Ascending aorta (tissue), 2 donors: ENCODE measurements at places on chromosomes 2 and 18. TPM values are rescaled to one million over a fixed set of nuclear protein-coding genes. Genes with fewer than 3 reads are reported as not detected.

Gene CRYGC
- total RNA-seq = not detected

Gene IGFBP5
- 1,280 TPM for total RNA-seq

GRCh38 chr2:36858551-36859365, 107.6 kb downstream of the STRN start:
- H3K27ac ChIP-seq = no peak overlapping the region
- no peak for DNase-seq
- peaks cover 43% of the 10 kb centered on the region for H3K36me3 ChIP-seq

DNA sequence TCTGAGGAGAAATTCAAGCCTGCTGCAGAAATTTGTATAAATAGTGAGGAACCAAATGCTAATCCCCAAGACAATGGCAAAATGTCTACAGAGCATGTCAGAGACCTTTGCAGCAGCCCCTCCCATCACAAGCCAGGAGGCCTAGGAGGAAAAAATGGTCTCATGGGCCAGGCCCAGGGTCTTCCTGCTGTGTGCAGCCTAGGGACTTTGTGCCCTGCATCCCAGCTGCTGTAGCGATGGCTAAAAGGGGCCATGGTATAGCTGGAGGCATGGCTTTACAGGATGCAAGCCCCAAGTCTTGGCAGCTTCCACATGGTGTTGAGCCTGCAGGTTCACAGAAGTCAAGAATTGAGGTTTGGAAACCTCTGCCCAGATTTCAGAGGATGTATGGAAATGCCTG, 191.2 kb upstream of the BCL2L11 start:
- no peaks in the 10 kb centered on the region for H3K4me1 ChIP-seq
- no peak for DNase-seq
- no peaks in the 10 kb centered on the region for H3K36me3 ChIP-seq
- no peak overlapping the region for H3K27ac ChIP-seq
- H3K27me3 ChIP-seq = no peaks in the 10 kb centered on the region
- H3K4me3 ChIP-seq = no peak overlapping the region

DNA sequence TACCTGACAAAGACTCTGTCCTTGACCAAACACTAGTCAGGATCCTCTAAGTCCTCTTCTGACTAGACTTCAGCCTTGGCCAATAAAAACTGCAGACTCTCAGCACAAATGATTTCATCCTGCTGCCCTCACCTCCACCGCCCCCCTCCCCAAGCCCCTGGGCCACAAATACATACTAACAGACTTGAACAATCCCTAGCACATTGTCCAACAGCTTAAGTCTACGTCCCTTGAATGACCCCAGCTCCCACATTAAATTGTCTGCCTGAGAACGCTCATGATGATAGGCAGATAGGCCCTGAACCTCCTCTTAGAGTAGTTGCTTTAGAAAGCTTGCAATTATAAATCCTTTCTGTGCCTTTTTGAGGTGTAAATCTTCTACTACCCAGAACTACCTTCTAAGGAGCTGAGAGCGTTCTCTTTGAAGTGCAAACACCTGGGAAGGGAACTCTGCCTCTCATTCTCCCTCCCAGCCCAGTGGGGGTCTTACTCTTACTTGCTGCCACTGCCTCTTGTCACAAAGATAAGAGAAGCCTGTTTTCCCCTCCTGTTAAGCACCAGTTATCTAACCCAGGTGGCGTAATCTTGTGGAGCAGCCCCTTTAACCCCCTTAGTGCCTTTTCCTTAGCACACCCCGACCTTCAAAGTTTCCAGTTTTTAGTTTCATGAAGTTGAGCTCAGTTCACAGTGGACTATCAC, 1225.6 kb downstream of the LRP1B start:
- no peak overlapping the region for H3K4me3 ChIP-seq
- no peak for DNase-seq
- no peaks in the 10 kb centered on the region for H3K4me1 ChIP-seq
- H3K27ac ChIP-seq = no peak overlapping the region
- H3K27me3 ChIP-seq = no peaks in the 10 kb centered on the region

DNA sequence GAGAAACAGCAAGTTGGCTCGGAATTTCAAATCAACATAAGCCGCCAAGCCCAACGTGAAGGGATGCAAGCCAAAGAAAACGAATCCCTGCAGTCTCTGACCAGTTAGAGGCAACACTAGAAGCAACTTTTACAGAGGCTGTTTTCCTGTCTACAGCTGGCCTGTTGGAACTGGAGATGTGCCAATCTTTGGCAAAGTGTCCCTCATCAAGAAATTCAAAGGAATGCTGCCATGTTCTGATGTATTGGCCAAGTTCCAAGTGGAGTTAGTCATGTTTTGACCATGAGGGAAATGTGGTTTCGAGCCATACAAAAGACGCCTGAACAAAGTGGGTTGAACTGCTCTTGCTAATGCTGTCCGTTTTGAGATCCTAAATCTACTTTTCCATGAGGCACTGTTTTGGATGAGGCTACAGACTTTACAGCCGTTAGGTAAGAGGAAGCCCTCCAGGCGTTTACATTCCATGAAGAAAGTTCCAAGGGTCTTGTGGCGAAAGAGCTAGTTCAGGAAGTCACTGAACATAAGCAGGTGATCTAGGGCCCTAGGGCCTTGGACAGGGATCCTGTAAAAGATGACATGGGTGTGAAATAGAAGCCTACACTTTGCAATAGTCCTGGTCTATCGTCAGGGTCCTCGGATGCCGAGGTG, 140.7 kb upstream of the PXDN start:
- DNase-seq = no peak
- H3K36me3 ChIP-seq = no peaks in the 10 kb centered on the region
- no peak overlapping the region for H3K4me3 ChIP-seq
- H3K27ac ChIP-seq = no peak overlapping the region
- H3K27me3 ChIP-seq = no peaks in the 10 kb centered on the region

DNA sequence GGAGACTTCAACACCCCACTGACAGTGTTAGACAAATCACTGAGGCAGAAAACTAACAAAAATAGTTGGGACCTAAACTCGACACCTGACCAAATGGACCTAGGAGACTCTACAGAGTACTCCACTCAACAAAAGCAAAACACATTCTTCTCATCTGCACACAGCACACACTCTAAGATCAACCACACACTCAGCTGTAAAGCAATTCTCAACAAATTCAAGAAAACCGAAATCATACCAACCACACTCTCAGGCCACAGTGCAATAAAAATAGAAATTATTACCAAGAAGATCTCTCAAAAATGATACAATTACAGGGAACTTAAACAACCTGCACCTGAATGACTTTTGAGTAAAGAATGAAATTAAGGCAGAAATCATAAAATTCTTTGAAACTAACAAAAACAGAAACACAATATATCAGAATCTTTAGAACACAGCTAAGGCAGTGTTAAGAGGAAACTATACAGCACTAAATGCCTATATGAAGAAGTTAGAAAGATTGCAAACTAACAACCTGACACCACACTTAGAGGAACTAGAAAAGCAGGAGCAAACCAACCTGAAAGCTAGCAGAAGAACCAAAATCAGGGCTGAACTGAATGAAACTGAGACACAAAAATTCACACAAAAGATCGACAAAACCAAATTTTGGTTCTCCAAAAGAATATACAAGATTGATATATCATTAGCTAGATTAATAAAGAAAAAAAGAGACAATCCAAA, 46.3 kb downstream of the RTTN start:
- no peaks in the 10 kb centered on the region for H3K4me1 ChIP-seq
- H3K27ac ChIP-seq = no peak overlapping the region
- no peaks in the 10 kb centered on the region for H3K36me3 ChIP-seq
- no peak overlapping the region for H3K4me3 ChIP-seq
- H3K27me3 ChIP-seq = no peaks in the 10 kb centered on the region

DNA sequence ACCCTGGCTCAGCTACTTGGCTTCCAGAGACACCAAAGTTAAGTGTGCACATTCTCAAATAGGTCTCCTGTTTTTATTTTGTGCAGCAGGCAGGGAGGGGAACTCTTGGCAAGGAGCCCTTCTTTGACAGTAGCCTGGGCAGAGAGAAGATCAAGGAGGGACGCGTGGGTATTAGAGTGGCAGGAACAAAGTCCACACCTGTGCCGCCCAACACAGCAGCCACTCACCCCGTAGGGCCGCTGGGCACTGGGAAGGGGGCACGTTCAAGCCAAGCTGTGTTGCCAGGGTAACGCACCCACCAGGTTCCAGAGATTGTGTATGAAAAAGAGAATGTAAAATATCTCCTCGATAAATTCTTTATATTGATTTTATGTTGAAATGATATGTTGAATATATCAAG, 229.3 kb upstream of the AGAP1 start:
- H3K27me3 ChIP-seq = no peaks in the 10 kb centered on the region
- no peaks in the 10 kb centered on the region for H3K4me1 ChIP-seq
- no peak for DNase-seq
- no peak overlapping the region for H3K4me3 ChIP-seq

DNA sequence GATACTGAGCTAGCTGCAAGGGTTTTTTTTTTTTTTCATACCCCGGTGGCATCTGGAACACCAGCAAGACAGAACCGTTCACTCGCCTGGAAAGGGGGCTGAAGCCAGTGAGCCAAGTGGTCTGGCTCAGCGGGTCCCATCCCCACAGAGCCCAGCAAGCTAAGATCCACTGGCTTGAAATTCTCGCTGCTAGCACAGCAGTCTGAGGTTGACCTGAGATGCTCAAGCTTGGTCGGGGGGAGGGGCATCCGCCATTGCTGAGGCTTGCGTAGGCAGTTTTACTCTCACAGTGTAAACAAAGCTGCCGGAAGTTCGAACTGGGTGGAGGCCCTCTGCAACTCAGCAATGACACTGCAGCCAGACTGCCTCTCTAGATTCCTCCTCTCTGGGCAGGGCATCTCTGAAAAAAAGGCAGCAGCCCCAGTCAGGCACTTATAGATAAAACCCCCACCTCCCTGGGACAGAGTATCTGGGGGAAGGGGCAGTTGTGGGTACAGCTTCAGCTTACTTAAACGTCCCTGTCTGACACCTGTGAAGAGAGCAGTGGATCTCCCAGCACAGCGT, 5.1 kb upstream of the MIB1 start:
- H3K27me3 ChIP-seq = no peaks in the 10 kb centered on the region
- DNase-seq = no peak
- peaks cover 5% of the 10 kb centered on the region for H3K4me1 ChIP-seq
- H3K36me3 ChIP-seq = no peaks in the 10 kb centered on the region
- H3K4me3 ChIP-seq = no peak overlapping the region
- no peak overlapping the region for H3K27ac ChIP-seq
